Ovary (tissue), 10 donors: ENCODE measurements at places on chromosomes 12 and 14.
A peak's percentile ranks its signal among the peaks of the same experiment; 100 is the strongest.

DNA sequence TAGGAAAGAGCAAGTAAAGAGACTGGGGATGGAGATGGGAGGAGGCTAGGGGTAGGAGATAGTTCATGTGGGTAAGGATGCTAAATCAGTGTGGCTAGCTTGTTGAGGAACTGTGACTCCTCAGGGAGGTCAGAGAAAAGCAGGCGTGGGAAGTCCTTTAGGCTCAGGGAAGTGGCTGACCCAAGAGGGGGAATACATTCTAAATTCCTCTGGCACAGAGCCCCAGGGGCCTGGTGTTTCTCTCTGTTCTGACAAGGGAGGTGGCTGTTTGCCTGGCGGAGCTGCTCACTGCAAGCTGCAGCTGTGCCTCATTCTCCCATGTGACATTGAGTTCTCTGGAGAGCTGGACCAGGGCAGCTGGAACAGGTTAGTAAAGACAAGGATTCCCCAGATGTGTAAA lies 152.2 kb upstream of the SLC38A2 start:
- DNase-seq, result peak; percentile 93

- DNase-seq, result no peak
These were observed 102.7 kb downstream of the PAPLN start for GRCh38 chr14:73339846-73340595.

GRCh38 chr14:62076825-62077605 lies 314.8 kb downstream of the SNAPC1 start:
- no peak for DNase-seq

- DNase-seq, result no peak
These were observed 101.0 kb upstream of the PWP1 start for GRCh38 chr12:107584563-107584962.

DNA sequence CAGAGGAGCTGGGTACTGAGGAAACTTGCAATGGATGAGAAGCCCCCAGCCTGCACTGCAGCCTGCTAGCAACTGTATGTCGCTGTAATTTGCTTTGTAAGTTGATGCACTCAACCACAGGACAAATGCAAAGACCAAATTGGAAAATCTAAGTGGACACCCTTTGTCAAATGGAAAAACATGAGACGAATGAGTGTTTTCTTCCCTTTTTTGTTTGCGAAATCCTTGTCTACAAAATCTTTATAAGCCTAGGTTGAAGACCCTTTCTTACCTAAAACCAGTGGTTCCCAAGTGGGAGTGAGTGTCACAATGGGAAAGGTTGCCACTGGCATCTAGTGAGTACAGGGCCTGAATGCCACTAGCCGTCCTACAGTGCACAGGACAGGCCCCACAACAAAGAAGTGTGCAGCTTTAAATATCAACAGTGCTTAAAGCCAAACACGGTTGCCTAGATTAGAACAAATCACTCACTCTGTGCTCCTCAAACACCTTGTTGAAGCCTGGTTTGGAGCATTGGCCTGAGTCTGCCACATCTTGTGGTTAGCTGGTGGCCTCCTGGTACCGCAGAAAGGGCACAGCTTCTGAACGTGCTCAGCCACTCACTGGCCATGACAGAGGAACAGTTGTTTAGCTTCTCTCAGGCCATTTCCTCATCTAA lies 7.6 kb upstream of the VASH1 start:
- no peak for DNase-seq

DNA sequence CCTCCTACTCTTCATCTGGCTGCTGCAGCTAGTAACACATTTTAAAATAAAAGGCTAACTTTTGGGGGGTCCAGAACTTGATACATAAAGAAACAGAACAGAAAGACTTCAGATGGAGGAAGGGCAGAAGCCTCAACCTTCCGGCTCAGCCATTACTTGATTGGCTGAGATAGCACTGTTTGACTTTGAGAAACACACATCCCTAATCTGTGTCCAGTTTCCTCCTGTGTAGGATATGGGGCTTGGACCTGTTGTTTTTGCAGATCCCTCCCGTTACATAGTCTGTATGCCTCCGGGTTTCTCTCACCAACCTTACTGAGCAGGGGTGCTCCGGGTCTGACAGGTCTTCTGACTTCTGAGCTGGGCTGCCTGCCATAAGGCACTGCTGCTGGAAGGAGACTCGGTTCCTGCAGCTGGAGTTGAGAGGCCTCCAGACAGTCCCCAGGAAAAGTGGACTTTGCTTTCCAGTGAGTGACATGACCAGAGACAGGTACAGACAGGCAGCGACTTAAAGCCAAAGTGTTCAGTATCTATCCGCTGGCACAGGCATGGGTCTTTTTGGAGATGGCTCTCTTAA lies 8.3 kb upstream of the ZNF641 start:
- DNase-seq, result no peak

DNA sequence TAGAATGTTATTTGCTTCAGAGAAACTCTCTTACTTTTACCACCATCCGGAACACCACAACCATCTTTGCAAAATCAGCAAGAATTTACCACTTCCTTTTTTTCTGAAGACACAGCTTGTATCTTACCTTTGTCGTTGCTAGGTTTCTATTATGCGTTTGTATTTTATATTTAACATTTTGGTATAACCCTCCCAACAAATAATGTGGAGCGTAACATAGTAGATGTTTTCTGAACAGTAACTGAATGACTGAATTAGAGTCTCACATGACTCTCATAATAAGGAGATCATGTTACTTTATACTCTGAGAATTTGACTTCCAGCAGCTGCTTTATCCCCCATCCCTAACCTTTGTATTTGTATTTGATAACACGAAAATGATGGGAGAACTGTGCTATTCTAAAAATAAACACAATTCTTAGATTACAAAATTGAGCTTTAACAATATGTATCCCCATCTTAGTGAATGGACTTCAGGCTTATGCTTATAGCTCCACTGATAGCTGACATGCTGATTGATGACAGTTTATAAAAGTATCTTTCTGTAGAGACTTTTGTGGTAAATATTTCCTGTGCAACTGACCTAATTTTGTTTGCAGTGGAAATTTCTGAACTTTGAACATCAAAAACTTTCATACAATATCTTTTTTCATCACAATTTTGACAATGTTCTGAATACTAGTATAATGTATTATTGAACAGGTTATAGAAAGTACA lies 7.9 kb upstream of the KLRB1 start:
- DNase-seq, result no peak

DNA sequence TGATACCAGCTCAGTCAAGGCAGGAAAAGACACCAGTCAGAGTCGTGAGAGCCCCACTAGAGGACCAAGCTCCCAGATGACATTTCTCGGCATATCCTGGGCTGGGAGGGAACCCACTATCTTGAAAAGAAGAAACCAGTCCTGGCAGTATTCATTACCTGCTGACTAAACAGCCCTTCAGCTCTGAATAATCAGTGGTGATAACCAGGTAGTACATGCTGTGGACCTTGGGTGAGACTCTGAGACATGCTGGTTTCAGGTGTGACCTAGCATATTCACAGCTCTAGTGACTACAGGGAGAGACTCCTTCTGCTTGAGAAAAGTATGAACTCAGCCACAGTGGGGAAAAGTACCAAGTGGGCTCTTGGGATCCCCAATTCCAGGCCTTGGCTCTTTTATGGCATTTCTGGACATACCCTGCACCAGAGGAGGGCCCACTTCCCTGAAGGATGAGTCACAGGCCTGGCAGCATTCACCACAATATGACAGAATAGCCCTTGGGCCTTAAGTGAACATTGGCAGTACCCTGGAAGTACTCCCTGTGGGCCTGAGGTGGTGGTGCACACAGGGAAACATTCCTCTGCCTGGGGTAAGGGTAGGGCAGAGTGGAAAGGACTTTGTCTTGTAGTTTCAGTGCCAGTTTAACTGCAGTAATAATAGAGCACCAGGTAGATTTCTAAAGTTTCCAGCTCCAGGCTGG lies 82.6 kb upstream of the SLC38A4 start:
- DNase-seq, result no peak

DNA sequence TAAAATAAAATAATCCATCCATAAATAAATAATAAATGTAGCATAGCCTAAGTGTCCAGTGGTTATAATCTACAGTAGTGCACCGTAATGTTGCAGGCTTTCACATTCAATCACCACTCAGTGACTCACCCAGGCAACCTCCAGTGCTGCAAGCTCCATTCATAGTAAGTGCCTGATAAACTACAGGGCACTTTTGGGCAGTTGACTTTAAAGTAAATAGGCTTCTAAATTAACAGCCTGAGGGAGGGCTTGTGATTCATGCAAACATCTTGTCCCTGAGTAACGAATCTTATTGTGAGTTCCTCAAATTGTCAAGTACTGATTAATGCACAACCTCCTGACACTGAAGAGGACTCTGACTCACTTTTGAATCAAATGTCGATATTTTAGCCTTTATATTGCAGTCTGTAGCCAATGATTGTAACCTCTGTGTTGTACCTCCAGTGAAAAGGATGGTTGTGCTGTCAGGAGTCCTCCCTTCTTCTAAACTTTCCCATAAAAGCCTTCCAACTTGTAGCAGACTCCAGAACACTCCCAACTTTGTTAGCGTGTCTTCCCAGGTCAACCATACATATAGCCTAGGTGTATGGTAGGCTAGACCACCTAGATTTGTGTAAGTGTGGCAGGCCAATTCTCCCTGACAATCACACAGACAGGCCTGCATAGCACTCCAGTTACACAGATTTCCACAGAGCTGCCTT lies 55.0 kb upstream of the BICD1 start:
- no peak for DNase-seq

DNA sequence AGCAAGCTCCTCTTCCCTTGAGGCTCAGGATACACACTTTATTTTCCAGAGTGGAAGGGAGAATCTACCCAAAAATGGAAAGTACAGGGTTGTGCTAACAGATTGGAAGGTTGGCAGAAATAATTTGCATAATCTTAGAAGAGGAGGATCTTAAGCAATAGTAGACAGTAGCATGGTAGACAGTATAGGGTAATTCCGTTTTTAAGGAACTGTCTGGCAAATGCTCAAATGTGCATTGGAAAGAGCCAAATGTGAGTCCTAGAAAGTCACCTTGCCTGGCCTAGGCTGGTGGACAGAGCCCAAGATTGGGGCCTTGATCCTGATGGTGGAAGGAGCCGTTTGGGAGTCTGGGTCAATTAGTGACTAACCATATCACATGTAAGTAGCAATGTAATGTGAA lies 13.1 kb upstream of the CARMIL3 start:
- no peak for DNase-seq

DNA sequence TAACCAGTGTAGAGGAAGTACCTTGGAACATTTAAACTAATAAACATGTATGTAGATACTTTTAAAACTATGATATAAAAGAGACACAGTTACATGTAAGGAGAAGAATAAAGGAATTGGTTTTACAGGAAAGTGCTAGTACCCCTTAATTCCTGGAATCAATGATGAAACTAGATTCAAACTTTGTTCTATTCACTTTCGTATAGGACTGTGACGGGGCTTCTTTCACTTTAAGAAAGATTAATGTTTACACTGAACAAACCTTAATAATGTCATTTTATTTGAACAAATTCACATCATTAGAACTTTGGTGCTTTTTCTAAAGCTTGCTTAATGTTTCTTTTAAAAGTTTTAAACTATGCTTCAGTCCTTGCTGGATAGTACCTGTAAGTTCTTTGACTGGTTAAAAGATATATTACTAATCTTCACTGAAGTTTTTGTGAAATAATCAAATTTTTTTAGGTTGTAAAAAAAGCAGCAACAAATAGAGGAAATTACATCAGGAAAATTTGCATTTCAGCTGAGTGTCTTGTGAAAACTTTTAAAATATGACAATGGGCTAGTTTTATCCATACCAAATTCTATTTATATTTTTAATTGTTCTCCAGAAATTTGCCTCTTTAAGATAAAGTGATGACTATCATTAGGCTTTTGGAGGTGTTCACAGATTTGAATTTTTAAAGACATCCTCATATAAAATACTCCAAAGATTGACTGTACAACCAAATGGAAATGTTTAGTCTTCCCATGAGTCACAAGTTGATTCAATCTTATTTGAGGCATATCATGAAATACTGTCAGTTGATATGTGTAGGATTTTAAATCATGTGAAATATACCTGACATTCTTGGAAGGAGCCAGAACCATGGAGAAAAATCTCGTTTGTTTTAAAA lies 36.2 kb downstream of the PAPOLA start:
- no peak for DNase-seq

DNA sequence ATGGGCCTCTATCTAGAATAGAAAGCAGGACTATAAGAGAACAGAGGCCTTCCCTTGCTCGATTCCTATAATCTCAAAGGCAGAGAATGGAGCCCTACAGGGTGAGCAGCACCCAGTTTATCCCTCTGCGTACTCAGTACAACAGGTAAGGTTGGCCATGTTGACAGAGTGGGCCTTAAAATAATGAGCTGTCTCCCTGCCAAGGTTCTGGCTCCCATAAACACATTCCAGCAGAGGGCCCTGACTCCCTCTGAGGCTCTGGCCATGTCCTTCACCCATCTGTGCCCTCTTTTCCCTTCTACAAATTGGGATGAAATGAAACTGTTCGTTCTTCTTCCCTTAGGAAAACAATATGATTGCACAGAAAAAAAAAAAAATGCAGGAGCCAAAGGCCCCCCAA lies 16.9 kb upstream of the PNMA1 start:
- DNase-seq, result peak; percentile 21

- no peak for DNase-seq
These were observed 379.1 kb downstream of the NELL2 start for GRCh38 chr12:44497044-44497443.

- no peak for DNase-seq
These were observed 36.2 kb downstream of the PRMT8 start for GRCh38 chr12:3527181-3527580.

DNA sequence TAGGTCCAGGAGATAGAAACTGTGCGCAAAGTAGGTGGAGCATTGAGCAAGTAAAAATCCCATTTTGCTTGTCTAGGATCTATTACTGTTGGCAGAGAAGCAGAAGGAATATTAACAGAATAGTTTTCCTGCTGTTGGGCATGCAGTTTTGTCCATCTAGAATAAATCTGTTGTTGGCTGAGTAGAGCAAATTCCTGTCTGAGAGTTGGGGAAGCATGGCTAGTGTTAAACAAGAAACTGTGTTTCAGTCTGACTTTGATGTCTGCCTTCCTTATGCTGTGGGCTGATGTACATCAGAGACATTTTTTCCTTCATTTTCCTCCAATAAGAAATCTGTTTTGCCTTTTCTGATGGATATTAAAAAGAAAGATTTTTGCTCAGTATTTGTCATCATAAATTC lies 98.2 kb downstream of the RAD52 start:
- DNase-seq, result no peak

- no peak for DNase-seq
These were observed 754.5 kb downstream of the C12orf50 start for GRCh38 chr12:87274594-87275245.

- no peak for DNase-seq
These were observed 237.6 kb downstream of the ATXN7L3B start for GRCh38 chr12:74775276-74775675.
